ENCODE measurements at places on chromosomes 2 and 18.
A peak's percentile ranks its signal among the peaks of the same experiment; 100 is the strongest.

DNA sequence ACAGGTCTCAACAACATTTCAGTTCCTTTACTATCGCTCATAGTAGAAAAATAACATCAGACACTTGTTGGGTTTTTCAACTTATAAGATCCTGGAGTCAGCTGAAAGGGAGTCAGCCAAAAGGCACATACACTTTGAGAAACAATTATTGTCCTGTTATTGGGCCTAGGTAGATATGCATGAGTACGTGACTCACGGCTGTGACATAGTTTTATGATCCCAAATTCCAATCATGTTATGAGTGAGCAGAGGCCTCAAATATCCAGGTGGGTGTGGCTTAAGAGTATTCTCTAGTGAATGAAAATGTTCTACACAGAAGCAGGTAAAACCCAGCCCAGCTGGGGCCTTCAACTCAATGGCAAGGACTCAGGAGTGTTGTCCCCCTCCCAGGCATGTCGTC, 27.2 kb downstream of the SERPINB8 start:
- no peak for DNase-seq

GRCh38 chr18:78006774-78007260, 757.2 kb downstream of the GALR1 start:
- DNase-seq = no peak

- DNase-seq = no peak
Measured at GRCh38 chr2:238379096-238379810, 47.5 kb upstream of the ASB1 start.

DNA sequence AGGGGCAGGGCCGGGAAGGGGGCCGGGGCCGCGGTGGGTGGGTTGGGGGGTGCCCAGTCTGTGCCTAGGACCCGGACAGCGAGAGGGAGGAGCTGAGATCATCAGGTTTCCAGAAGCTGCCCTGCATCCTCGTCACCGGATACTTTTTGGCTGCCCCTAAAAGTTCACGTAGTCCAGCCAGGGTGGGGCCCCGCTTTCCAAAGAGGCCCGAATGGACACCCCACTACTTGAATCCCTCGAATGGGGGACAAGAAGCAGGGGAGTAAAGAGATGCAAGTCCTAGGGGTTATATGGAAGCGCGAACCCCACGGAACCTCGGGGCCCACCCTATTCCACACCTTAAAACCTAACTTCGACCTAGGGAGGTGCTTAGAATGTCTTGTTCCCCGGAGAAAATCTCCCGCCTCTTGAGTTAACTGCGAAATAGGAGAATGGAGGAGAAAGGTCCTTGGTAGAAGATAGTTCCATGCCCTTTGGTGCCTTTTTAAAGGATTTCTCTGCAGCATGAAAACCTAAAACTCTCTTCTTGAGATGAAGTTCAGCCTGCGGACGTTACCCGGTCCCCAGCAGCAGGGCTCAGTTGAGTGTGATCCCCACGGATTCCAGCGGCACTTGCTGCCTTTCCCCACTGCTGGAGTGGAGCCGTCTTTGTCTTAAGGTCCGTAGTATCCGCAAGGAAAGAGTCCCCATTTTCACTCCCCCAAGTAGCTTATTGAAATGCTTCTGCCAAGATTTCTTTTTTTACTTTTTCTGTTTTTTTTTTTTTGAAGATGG, 2.1 kb upstream of the RNF152 start:
- DNase-seq = no peak

DNA sequence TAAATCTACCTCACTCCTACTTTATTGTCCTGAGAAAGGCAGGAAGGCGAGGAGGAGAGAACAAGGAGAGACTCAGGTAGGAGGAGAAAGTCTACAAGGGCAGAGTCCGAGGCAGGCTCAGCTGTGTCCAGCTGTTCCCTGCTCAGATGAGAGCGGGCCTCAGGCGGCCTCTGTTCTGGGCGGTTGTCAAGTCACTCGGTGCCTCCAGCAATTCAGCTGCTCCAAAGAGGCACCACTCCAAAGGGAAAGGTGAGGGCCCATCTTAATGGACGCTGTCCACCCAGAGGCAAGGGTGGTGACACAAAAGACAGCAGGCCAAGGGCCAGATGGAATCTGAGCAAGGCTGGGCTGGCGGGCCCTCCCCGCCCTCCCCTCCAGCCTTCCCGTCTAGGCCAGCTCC, 101.4 kb upstream of the EPAS1 start:
- DNase-seq = no peak

DNA sequence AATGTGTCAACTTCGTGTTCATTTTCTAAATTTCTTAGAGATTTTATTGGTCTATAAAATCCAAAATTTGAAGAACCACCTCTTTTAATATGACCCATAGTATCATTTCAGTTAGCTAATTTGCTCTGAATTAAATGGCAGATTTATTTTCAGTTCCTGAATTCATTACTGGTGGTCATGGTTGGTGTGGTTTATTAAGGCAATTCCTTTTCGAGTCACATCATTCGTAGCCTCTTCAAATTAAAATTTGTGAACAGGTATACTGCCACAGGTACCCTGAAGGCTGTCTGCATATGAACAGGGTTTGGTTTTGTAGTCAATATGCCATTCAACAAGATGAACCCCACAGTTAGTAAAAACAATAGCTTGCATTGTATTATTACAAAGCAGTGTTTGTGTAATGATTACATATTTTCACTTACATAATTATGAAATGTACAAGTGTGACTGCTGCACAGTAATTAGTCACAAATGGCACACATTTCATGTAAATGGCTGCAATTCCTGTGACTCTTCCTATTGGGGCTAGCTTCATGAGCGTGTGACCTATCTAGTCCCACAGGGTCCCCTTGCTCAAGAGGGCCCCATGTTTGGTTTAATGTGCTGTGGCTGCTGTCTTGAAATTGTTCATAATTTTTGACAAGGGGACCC, 48.9 kb downstream of the CDC42EP3 start:
- DNase-seq = no peak

GRCh38 chr2:174597009-174597344, 627 bp downstream of the WIPF1 start:
- DNase-seq = no peak

DNA sequence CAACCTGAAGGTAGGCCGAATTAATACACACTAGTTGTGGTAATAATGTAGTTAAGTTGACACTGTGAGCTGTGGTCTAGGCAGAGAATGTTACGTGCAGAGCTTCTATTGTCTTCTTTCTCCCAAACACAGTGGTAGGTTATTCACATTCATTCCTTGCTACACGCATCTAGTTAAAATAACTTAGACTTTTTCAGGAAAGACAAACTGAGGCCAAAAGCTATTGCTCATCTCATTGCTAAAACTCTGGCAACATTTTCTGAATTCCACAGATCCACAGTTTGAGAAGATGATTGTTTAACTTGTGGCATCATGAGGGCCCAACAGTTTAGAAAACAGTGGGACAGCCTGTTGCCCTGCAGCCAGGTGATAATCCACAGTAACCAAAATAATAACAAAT, 850.4 kb upstream of the FSHR start:
- no peak for DNase-seq

- DNase-seq = no peak
Measured at GRCh38 chr2:64268330-64269048, 124.3 kb upstream of the PELI1 start.

- DNase-seq = peak; percentile 94
Measured at GRCh38 chr2:210617732-210618330, 61.4 kb downstream of the CPS1 start.

DNA sequence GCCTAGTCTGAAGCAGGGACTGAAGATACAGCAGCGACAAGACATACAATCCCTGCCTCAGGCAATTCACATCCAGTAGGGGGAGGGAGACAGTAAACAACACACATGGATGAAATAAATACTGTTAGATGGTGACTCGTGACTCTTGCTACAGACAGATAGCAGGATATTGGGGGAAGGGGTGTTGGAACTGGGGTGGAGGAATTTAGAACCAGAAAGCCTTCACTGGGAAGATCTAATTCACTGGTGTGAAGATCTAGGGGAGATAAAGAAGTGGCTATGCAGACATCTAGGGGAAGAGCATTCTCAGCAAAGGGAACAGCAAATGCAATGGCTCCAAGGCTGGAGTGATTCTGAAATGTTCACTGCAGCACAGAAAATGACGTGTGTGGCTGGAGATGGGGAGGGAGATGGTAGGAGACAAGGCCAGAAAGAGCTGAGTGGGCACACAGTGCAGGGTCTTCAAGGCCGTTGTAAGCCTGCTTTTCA, 52.6 kb upstream of the TMEM163 start:
- DNase-seq = no peak

DNA sequence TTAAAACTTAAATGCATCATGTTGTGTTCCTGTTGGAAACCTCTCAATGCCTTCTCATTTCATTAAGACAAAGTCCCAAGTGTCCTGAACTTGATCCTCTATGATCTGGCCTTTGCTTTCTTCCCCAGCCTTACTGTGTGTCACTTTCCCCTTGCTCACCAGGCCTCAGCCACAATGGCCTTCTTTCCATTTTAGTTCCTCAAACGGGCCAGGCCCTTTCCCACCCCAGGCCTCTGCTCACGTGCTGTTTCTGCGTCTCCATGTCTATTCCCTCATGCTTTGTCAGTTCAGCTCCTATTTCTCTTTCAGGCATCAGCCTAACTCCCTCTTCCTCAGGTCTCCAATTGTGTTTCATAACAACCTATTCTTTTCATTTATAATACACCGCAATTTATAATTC, 19.5 kb downstream of the CXCR4 start:
- no peak for DNase-seq

DNA sequence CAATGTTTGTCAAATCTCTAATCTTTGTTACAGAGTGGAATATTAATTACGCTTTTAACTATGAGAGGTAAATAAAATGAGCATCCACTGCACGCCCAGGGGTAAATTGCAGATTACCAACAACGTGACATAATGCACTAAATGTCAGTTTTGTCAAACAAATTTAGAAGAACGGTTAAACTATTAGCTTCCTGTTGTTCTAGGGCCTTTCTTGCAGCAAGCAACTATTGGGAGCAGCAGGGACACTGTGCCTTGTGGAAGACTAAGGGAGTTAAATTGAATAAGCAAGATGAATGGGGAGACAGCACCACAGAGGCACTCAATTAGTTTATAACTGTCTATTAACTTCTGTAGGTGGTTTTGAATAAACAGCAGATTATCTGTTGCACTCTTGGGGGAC, 391.0 kb upstream of the RAB12 start:
- no peak for DNase-seq

- peak; percentile 43 for DNase-seq
Measured at GRCh38 chr2:178761759-178762371, 45.4 kb downstream of the TTN start.

DNA sequence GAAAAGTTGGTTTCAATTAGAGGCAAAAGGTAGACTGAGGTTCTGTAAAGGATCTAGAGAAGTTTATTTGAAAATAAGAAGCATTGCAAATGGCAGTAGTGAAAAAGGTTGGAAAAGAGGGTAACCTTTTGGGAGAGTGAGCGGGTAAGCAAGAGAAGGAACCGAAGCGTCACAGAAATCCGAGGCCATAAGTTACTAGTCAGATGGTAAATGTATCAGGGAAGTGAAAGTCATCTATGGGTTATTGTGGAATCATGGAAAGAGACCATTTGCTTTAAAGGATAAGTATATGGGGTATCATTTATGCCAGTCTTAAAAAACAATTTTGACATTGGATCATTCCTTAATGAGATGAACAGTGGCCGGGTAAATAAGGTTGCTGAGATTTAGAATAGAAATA, 30.5 kb downstream of the EML4 start:
- DNase-seq = no peak

DNA sequence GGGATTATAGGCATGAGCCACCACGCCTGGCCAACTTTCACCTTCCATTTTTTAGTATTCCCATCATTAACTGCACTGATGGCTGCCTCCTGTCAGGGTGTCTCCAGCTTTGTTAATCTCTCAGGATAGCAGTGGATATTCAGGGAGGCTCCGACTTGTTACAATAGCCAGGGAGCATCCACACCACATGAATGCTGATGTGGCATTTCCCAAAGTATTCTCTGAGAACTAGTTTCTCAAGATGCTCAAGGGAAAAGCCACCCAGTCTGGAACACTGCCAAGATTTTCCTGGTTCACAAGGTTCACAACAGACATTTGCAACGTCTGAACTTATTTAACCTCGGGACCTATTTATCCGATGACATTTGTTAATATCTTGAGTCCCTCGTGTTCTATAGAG, 33.8 kb downstream of the ZNF519 start:
- DNase-seq = no peak

DNA sequence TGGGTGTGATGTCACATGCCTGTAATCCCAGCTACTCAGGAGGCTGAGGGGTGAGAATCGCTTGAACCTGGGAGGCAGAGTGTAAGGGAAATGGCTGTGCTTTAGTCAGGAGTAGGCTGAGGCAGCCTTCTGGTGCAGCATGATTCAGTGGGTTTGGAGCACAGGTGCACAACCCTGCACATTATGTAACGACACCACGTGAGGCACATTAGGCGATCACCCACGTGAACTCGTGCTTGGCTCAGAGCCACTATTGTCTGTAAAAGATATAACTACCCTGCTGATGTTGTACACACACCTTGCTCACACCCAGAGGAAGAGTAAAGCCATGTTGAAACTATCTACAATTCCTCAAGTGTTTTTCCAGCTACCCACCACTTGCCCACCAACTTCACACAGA, 54.8 kb upstream of the ZC3H15 start:
- DNase-seq = peak; percentile 57

DNA sequence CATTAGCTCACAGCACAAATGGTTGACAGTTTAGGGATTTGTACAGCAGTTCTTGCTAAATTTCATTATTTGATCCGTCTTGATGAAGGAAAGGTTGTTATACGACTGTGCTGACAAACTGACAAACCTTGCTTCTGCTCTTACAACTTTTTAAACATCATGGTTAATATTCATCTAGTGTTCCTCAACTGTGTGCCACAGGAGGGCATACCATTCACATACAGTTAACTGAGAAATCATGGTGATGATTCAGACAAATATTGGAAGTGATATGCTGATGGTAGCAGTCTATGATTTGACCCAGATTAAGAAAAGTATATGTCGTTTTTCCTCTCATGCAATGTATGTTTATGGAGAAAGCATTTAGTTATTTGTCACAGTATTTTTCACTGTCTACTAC, 129.8 kb upstream of the FSIP2 start:
- DNase-seq = peak; percentile 13

DNA sequence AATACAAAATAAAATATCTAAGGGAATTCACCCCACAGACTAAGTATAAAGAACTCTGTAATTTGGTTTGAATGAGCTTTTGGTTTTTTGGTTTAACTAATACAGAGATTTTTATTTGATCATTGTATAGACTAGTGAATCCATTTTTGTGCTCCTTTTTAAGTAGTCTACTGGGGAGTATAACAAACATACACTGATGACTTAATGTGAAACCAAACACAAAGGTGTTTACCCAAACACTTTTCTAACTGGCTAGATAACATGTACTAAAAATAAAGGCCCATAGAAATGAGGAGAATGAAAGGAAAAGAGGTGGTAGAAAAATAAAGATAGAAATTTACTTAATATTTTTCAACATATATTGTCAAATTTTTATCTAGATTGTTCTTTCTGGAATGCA, 146.0 kb downstream of the NRXN1 start:
- DNase-seq = no peak

All from NCI-H2171 treated with DMSO at 0.1 percent for 48 hours (cell line).